A673 (cell line): ENCODE measurements at places on chromosomes 2 and 18. TPM values are rescaled to one million over a fixed set of nuclear protein-coding genes. Genes with fewer than 3 reads are reported as not detected.

Gene SCG2
- total RNA-seq, result 26.2 and 27.0 TPM in 2 replicates

Gene CD226
- 0.71 and 1.1 TPM in 2 replicates for total RNA-seq

Gene ATL2
- total RNA-seq, result 76.0 and 85.5 TPM in 2 replicates

DNA sequence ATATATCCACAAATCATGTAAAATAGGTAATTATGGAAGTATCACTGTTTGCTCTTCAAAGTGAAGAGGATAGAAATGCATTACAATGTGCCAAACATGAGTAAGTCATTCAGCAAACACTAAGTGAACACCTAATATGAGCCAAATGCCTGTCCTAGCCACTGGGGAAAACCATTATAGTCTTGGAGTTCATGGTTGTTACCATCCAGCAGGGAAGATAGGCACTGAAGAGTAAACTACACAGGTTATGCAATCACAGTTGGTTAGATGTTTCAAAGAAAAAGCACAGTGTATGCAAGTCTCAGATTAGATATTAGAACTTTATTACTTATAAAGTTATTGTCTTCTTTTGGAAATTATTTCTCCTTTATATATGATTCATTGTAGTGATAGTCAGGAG lies 3.9 kb upstream of the SERPINB2 start:
- no peak overlapping the region for H3K27ac ChIP-seq
- H3K4me3 ChIP-seq, result no peak overlapping the region
- H3K36me3 ChIP-seq, result no peaks in the 10 kb centered on the region
- peaks cover 5% of the 10 kb centered on the region for H3K4me1 ChIP-seq
- no peaks in the 10 kb centered on the region for H3K27me3 ChIP-seq

- H3K36me3 ChIP-seq, result no peaks in the 10 kb centered on the region
- no peak overlapping the region for H3K4me3 ChIP-seq
- DNase-seq, result peak; percentile 43
- peaks cover 16% of the 10 kb centered on the region for H3K4me1 ChIP-seq
Observed at GRCh38 chr2:29130295-29130694, 15.1 kb downstream of the CLIP4 start.

DNA sequence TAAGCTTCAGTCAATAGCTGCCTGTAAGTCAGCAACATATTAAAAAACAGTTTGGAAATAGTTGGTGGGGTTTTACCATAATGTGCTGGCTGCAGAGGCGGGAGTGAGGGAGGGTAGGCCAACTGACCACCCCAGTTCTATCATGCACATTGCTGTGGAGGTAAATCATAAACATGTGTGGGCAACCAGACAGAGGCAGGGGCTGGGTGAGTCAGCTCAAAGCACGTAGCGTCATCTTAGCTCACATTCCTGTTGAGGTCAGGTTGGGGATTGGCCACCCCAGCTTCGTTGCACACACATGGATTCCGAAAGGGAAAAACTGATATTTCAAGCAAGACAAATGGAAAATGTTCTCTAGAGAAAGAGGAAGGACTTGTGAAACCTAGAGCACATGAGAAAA lies 19.5 kb downstream of the GPR45 start:
- no peaks in the 10 kb centered on the region for H3K4me1 ChIP-seq
- H3K27me3 ChIP-seq, result no peaks in the 10 kb centered on the region
- H3K36me3 ChIP-seq, result no peaks in the 10 kb centered on the region
- H3K4me3 ChIP-seq, result no peak overlapping the region
- no peak overlapping the region for H3K27ac ChIP-seq

DNA sequence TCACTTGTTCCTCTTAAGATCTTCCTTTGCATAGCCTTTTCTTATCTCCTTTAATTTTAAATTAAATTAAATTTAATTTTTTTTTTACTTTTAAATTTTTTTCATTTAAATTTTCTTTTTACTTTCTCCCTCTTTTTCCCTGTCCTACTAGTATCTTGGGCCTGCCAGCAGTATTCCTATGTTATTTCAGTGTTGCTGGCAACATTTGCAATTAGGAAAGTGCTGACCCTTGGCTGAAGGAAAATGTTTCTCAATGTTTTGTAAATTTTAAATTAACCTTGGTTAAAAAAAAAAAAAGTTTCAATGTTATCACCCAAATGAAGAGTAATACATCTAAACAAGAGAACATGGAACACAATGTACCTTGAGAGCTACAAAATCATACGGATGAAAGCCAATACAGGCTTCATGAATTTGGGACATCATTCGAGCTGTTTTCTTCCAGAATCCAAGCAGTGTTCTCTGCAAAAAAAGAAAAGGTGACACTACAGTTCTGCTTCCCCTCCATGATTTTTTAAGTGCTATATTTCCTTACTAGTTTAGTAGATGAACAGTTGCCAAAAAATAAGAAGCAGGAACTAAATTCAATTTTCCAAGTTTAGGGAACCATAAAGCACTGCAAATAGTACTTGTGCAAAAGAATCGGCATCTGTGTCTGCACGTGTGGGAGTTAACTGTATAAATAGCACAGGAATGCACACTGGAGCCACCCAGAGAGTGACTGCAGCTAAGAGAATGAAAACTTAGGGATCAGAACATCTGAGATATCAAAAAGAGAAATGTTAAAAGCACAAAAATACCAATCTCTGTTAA lies 55.8 kb downstream of the ICA1L start:
- no peak overlapping the region for H3K27ac ChIP-seq
- no peaks in the 10 kb centered on the region for H3K4me1 ChIP-seq
- no peaks in the 10 kb centered on the region for H3K27me3 ChIP-seq
- DNase-seq, result no peak

GRCh38 chr18:71329114-71329513 lies 1040.3 kb downstream of the SOCS6 start:
- H3K27ac ChIP-seq, result no peak overlapping the region
- H3K36me3 ChIP-seq, result no peaks in the 10 kb centered on the region
- DNase-seq, result no peak
- H3K27me3 ChIP-seq, result no peaks in the 10 kb centered on the region
